Activated T-cell treated with anti-CD3 and anti-CD28 coated beads for 48 hours (primary cell): ENCODE measurements at places on chromosomes 7 and 10.

- DNase-seq = no peak
Observed at GRCh38 chr7:42186151-42186550, 50.9 kb downstream of the GLI3 start.

GRCh38 chr7:120554960-120555571 lies 282.1 kb downstream of the KCND2 start:
- no peak for DNase-seq

GRCh38 chr7:157900556-157900955 lies 563.8 kb downstream of the DNAJB6 start:
- DNase-seq = no peak

DNA sequence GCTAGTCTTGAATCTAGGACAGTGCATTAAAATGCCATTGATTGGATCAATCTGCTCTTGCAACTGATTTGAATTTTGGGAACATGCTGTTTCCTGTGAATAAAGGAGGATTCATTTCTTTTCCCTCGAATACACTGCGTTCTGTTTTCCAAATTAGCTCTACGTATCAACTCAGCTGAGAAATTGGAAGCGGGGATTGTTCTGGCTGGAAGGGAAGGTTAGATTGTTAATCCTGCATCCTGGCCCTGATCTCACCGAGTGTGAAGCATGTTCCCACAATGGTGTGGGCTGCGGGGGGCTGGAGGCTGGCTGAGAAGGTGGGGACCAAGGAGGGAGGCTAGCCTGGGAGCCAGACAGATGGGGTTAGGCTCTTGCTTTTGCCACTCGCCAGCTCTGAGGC lies 17.6 kb downstream of the HTRA1 start:
- no peak for DNase-seq

DNA sequence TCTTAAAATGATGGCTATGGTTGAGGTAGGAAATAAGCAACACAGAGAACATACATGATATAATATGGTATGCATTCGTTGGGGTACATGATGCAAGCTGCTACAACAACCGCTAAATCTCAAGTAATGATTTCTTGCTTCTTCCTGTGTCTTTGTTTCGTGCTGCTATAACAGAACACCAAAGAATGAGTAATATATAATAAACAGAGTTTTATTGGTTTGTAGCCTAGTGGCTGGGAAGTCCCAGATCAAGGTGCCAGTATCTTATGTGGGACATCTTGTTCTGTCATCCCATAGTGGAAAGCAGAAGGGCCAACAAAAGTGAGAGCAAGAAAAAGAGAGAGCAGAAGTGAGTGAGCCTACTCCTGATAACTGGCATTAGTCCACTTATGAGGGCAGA lies 689.7 kb downstream of the SUGCT start:
- no peak for DNase-seq

GRCh38 chr7:155759740-155760430 lies 52.4 kb downstream of the SHH start:
- no peak for DNase-seq

GRCh38 chr10:119302172-119302571 lies 94.8 kb downstream of the GRK5 start:
- DNase-seq = no peak
